Stimulated activated CD8-positive, alpha-beta memory T cell treated with anti-CD3 and anti-CD28 coated beads, Interleukin-4, amount 100 ng/mL, for 48 hours (primary cell): ENCODE measurements at places on chromosomes 1 and 21.

DNA sequence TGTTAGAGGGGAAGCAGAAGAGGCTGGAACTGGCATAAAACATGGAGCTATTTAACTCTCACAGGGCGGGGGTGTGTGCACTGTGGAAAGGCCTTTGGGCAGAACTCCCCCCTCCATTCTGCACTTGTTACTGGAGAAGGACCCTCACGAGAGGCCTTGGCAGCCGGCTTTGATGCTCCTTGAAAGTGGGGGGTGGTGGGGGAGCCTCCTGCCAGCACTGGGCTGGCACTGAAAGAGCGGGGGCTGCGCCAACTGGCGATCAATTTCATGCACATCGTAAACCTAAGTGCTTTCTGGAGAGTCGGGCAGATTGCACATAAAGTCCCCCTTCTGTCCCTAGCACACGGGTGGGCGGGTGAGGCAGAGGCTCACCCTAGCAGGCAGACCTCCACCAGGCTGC, 28.9 kb downstream of the FOXO6 start:
- DNase-seq, result no peak

DNA sequence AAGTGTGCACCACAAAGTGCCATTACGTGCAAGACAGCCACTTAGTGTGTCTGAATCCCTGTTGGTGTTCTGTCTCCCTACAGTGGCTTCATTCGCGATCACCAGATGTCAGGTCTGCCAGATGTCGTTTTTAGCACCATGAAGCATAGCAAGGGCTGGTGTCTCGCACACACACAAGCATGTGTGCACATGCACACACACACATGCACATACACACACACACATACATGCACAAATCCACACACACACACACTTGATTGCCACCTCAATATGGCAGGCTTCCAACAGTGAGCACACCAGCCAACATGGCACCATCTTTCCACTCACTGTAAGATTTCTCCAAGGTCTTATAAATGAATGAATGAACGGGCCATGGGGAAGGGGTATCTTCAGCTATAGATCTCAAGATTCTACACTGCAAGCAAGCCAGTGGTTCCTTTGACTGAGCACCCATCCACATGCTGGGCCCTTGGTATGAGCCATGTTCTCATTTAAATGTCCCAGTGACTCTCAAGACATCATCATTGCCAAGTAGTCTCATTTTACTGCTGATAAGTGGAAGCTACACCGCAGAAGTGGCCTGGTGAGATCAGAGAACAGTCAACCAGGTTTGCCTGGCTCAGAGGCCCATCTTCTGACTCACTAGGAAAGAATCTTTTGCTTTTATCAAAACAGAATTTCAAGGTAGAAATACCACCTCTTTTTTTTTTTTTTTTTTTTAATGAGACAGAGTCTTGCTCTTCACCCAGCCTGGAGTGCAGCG, 84.9 kb downstream of the SIM2 start:
- no peak for DNase-seq

DNA sequence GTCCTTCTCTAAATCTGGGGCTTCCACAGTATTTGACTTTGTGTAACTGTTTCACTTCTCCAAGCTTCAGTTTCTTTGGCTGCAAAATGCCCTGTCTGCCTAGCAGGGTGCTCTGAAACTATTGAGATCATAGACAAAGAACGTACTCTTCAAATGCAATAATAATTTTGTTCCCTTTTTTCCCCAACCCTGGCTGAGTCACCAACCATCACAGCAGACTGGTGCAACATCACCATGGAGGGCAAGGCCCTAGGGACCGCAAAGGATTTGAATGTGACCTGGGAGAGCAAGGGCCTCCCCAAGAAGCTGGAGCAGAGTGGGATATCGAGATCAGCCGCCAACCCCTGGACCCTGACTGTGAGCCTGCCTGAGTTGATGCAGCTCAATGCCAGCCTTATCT, 115.0 kb downstream of the FCRL5 start:
- no peak for DNase-seq

GRCh38 chr1:6248932-6249738, 5.2 kb downstream of the HES3 start:
- DNase-seq, result no peak

GRCh38 chr1:229447809-229448252, 13.9 kb upstream of the ACTA1 start:
- no peak for DNase-seq

GRCh38 chr1:42736152-42736551, 3.9 kb downstream of the CLDN19 start:
- peak; percentile 32 for DNase-seq

GRCh38 chr1:156700736-156701531, 4.4 kb downstream of the CRABP2 start:
- DNase-seq, result no peak
